ENCODE measurements at places on chromosomes 16 and 17. TPM values are rescaled to one million over a fixed set of nuclear protein-coding genes. Genes with fewer than 3 reads are reported as not detected.

Gene CLEC3A
- not detected for total RNA-seq

Gene VMO1
- 0.79 TPM for total RNA-seq

Gene KRT32
- total RNA-seq: not detected

GRCh38 chr17:82483836-82484235 lies 25.3 kb downstream of the NARF start:
- DNase-seq: no peak

GRCh38 chr17:8611619-8612298 lies 18.8 kb downstream of the MYH10 start:
- no peak for DNase-seq

- peak; percentile 63 for DNase-seq
Measured at GRCh38 chr16:19410435-19411171, 7.1 kb upstream of the TMC5 start.

Gene TBC1D3I
- 0.70 TPM for total RNA-seq

Gene DOC2B
- total RNA-seq: 2.2 TPM

Gene ANKRD40CL
- 63.4 TPM for total RNA-seq

Measured in left colon (tissue), 2 donors.